Tibial artery (tissue), 4 donors: ENCODE measurements at places on chromosomes 6 and 20.

DNA sequence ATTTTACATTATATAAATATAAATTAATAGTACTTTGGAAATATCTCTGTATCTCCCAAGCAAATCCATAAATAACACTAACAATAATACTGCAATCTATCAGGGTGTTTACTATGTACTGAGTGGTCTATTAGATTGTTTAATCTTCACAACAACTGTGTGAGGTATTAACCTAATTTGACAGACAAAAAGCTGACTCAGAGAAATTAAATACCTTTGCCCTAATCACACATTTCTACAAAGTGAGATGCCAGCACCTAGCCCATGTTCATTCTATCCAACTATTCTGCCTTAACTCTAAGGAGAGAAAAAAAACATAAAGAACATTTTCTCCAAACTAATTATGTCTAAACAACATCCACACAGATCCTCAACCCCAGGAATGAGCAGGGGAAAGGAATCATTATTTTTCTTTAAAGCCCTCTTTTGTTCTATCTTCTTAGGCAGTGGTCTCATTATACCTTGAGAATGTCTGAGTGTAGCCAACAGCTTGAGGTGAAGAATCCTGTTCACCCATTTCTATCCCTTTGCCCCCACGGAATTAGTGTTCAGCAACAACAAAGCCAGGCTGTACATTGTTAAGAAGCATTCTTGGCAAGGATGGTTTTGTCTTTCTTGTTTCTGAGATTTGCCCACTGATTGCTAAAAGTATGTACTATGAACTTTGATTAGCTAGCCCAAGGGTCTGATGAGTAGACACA is 42.7 kb downstream of the PRL start:
- no peak for DNase-seq

- DNase-seq: no peak
These were observed 224.2 kb upstream of the SYNCRIP start for GRCh38 chr6:85866758-85867401.

DNA sequence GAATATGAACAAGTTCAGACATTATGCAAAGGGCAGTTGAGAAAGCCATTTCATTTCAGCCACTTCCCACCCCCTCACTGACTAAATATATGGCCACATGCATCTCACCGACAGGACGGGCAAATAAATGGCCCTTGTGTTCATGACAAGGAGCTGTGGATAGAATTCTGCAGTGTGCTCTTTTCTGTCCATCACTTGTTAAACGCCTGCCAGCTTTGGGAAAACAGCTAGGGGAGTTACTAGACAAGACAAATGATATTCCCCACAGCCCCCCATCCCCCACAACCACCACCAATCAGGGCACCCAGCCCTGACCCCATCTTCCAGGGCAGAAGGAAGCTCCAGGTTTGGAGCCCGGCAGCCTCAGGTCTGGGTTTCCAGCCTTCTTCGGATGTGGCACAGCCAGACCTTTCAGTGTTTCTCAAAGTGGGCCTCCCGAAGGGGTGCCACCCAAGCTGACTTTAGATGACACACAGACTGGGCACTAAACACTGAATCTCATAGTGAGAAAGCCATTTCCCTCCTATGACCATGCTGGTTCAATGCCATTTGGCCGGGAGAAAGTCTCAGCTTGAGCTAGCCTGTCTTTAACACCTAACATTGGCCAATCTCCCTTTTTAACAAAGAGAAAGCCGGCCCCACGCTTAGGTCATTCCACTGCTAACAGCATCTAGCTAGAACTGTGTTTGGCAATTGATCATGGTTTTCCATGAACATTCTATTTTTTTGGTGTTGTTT is 4.0 kb upstream of the RIPOR3 start:
- peak; percentile 65 for DNase-seq

GRCh38 chr6:65052626-65053025 is 654.4 kb downstream of the EYS start:
- no peak for DNase-seq

DNA sequence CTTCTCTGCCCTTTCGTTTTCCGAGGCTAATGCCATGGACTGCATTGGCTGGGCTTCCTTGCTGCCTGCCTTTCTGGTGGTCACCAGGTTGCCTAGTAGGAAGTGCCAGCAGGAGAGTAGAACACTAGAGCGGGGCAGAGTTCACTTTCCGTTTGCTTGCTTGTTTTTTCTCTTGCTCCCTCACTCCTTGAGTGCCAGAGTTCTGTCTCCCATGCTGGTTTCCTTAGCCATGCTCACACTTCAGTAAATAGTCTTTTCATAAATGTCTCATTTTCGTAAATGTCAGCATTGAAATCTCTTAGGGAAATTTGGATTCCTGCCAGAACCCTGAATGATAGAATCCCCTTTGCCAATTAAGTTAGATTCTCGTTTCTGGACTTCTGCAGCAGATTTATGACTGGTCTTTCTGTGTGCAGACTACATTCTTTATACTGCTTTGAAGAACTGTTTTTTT is 63.9 kb downstream of the FAM83B start:
- no peak for DNase-seq
